CD4-positive, alpha-beta T cell treated with Interleukin-6 at 100 ng/mL for 8 hours (primary cell): ENCODE measurements at places on chromosomes 2 and 18.

GRCh38 chr2:46256563-46257142 lies 40.6 kb upstream of the EPAS1 start:
- no peak for DNase-seq

GRCh38 chr2:153890576-153890975 lies 18.9 kb downstream of the GALNT13 start:
- DNase-seq = no peak

GRCh38 chr2:45992021-45992740 lies 305.0 kb upstream of the EPAS1 start:
- no peak for DNase-seq

- DNase-seq = no peak
These were observed 16.8 kb downstream of the GNLY start for GRCh38 chr2:85710687-85711577.
